ENCODE measurements at places on chromosomes 1 and 21. TPM values are rescaled to one million over a fixed set of nuclear protein-coding genes. Genes with fewer than 3 reads are reported as not detected.

Gene CRYAA
- total RNA-seq: not detected

Gene COL11A1
- total RNA-seq: 2.5 TPM

Gene CALML6
- total RNA-seq: 0.46 TPM

Gene FAM78B
- total RNA-seq: 0.36 TPM

Gene RIMS3
- 0.86 TPM for total RNA-seq

Gene OR2T33
- not detected for total RNA-seq

Gene PUM1
- total RNA-seq: 73.5 TPM

Gene ATP1A4
- not detected for total RNA-seq

Gene IQGAP3
- 16.6 TPM for total RNA-seq

Gene NOL9
- 21.6 TPM for total RNA-seq

Gene PHLDA3
- 176 TPM for total RNA-seq

Gene AK4
- 120 TPM for total RNA-seq

Gene SYPL2
- 0.91 TPM for total RNA-seq

Gene UMODL1
- 0.03 TPM for total RNA-seq

Gene IL19
- not detected for total RNA-seq

Gene MTHFR
- total RNA-seq: 39.1 TPM

Gene SH3BGRL3
- 84.3 TPM for total RNA-seq

Gene ALDH9A1
- total RNA-seq: 50.1 TPM

Gene KIAA0319L
- total RNA-seq: 59.0 TPM

Gene CD5L
- not detected for total RNA-seq

Gene COL16A1
- total RNA-seq: 90.8 TPM

Gene TLR5
- total RNA-seq: 0.36 TPM

Gene CSMD2
- 14.4 TPM for total RNA-seq

Gene HDAC1
- 74.5 TPM for total RNA-seq

Gene ZNF695
- 0.79 TPM for total RNA-seq

Gene ASPM
- 4.3 TPM for total RNA-seq

Gene SHISA4
- total RNA-seq: 27.0 TPM

Gene ROR1
- total RNA-seq: 12.6 TPM

Gene S100A7A
- total RNA-seq: not detected

Gene SEC22B
- total RNA-seq: 49.9 TPM

All from smooth muscle cell of the pulmonary artery (primary cell).